ENCODE measurements at places on chromosomes 6 and 20.

GRCh38 chr6:120211955-120212792, 862.6 kb upstream of the MAN1A1 start:
- DNase-seq, result no peak

- no peak for DNase-seq
These were observed 280.4 kb upstream of the TAB2 start for GRCh38 chr6:149037051-149037671.

DNA sequence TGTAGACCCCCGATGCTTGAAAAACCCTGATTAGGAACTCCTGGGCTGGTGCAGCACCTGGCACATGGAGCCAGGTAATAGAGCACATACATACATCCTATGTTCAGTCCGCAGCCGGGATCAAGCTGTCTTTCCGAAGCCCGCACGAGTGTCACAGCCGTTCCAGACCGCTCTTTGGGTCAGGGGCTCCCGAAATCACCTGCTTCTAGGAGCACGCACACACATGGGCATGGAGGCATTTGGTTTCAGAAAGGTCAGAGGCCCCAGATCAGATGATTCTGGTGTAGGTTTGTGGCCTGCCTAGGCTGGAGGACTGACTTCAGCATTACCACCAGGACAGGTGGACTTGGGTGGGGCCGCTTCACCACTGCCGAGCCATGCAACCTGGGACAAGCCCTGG, 42.1 kb upstream of the STX16 start:
- no peak for DNase-seq

GRCh38 chr20:258963-259362, 1.4 kb downstream of the DEFB132 start:
- no peak for DNase-seq

GRCh38 chr20:22905658-22906057, 129.5 kb upstream of the SSTR4 start:
- DNase-seq, result no peak

DNA sequence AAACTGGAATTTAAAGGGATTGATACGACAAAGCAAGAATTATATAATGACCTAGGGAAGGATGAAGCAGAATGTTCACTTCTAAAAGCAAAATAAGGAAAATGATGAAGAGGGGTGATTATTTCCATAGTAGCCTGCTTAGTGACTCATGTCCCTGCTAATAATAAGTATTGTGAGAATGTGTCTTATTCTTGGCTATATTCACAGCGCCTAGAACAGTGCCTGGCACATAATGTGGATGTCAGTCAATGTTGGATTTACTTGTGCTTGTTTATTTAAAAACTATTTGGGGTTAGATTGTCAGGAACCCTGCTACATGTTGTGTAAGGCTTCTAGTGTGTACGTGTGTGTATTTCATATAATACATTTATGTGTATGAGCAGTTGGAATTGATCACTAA, 85.1 kb downstream of the ZFAND3 start:
- DNase-seq, result no peak

DNA sequence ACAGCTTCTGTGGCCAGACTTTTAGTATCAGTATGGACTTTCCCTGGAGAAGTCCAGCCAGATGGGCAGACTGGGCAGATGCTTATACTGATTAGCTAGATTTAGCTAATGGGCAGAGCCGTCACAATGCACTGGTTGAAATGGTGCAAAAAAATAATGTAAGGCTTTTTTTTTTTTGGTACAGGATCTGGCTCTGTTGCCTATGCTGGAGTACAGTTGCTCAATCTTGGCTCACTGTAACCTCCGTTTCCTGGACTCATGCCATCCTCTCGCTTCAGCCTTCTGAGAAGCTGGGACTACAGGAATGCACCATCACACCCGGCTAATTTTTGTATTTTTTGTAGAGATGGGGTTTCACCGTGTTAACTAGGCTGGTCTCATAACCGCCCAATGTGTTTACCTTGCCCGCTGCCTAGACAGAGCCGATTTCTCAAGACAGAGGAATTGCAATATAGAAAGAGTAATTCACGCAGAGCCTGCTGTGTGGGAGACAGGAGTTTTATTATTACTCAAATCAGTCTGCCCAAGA, 16.4 kb upstream of the KIFC1 start:
- DNase-seq, result no peak

DNA sequence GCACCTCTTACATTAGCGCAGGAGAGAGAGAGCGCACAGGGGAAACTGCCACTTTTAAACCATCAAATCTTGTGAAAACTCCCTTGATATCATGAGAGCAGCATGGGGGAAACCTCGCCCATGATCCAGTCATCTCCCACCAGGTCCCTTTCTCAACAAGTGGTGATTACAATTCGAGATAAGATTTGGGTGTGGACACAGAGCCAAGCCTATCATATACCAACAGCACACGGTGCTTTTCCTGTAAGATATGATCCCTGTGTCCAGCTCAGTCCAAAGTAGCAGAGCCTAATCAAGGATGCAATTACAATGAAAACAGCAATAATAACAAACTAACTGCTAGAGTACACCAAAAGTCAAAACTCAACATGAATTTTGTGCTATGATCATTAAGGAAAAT, 148.7 kb upstream of the TCF21 start:
- DNase-seq, result no peak

GRCh38 chr6:71393471-71393870, 104.9 kb downstream of the OGFRL1 start:
- DNase-seq, result no peak

DNA sequence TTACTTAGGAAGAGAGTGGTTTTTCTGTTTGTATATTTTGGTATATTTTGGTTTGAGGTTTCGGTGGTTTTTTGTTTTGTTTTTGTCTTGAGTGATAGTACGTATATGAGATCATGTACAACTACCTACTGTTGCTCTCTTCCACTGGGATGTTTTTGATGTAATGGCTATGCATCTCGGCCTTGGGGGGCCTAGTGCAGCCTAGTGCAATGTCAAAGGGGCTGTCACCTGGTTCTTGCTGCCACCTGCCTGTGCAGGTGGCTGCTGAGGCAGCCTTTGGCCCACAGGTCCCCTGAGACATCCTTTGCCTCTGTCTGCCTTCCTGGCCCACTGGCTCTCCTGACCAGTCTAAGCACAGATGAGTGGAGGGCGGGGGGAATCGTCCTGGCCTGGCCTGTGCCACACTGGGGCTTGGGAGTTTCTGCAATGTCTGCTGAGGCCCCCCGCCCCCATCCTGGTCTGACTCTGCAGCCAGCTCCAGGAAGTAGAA, 546.6 kb downstream of the CD83 start:
- no peak for DNase-seq

GRCh38 chr6:35603326-35604202, 85.2 kb downstream of the FKBP5 start:
- DNase-seq, result no peak
